ENCODE measurements at places on chromosomes 7 and 10.

DNA sequence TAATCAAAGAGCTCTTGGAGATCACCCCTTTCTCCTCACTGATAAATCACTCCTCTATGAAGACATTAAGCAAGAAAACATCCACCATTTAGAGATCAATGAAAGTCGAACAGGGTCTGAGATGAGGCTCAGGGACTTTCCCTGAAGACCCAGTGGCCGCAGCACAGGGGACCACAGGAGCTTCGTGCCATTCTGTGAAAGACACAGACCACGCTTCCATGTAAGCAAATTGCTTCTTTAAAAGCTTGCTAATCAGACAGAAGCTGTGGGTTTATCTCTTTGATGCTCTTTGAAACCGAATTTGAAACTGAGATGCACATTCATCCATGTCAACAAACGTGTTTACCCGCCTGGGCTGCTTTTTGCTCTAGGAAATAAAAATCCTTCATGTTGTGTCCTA, 231.9 kb upstream of the PPP2R2D start:
- no peak for DNase-seq

GRCh38 chr10:78450239-78450638, 416.6 kb downstream of the RPS24 start:
- no peak for DNase-seq

- DNase-seq, result no peak
Measured at GRCh38 chr7:41219276-41219675, 483.6 kb downstream of the INHBA start.

- DNase-seq, result no peak
Measured at GRCh38 chr7:55555160-55555559, 17.1 kb downstream of the VOPP1 start.

DNA sequence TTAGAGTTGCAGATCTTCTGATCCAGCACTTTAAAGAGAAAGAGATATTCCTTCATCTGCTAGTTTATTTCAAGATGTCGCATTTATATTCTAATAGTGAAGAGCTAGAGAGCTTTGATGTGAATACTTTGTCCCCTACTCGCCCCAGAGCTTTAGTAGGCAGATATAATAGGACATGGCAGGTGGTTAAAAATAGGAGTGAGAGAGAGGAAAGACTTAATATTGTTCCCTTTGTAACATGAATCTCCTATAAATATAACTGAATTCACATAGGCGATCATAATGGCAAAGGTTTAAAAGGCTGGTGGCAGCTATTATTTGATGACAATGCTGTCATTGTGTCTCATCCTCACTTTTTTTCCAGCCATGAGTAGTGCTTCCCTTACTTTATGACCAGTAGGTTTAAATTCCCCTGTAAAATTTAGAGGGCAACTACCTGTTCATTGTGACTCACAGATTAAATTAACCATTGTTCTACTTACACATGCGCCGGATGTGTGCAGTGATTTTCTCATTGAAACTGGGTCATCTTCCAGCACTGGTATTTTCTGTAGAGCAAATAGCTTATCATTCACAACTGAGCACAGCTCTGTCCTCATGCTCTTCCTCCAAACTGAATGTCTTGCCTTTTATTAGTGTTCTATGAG, 906.7 kb upstream of the CELF2 start:
- no peak for DNase-seq

DNA sequence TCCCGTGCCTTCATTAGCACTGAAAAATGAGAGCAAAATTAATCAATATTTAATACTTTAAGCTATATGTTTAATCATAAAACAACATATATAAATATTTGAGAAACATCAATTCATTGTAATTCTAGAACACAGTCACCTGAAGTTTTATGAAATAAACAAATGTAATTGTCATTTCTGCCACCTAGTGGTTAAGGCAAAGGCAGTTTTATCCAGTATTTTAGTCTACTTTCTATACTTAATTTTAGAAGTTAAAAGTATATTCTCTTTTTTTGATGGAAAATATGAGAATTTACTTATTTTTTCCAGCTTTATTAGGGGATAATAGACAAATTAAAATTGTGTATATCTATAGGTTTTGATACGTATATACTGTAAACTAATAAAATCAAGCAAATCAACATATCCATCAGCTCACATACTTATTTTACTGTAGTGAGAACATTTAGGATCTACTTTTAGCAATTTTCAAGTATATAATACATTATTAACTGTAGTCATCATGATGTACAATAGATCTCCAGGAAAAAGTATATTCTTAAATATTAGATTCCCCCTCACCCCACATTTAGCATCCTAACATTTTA, 16.9 kb downstream of the PCGF6 start:
- DNase-seq, result no peak

GRCh38 chr10:103666087-103666761, 172.7 kb downstream of the NEURL1 start:
- DNase-seq, result no peak

DNA sequence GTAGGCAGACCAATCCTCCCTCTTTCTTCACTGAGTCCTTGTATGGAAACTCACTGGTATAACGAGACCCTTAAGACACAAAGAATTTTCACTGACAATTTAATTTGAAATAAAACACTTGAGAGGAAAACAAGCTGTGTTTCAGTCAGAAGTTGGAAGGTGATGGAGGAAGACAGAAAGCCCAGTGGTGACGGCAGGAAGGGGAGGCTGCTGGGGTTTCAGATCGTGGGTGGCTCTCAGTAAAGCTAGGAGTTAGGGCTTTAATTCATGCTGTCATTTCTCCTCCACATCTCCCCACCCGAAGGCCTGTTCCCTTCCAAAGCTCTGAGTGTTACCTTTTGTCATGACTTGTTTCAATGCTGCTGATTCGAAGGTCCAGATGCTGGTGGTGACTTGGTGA, 605.2 kb upstream of the DPP6 start:
- no peak for DNase-seq

DNA sequence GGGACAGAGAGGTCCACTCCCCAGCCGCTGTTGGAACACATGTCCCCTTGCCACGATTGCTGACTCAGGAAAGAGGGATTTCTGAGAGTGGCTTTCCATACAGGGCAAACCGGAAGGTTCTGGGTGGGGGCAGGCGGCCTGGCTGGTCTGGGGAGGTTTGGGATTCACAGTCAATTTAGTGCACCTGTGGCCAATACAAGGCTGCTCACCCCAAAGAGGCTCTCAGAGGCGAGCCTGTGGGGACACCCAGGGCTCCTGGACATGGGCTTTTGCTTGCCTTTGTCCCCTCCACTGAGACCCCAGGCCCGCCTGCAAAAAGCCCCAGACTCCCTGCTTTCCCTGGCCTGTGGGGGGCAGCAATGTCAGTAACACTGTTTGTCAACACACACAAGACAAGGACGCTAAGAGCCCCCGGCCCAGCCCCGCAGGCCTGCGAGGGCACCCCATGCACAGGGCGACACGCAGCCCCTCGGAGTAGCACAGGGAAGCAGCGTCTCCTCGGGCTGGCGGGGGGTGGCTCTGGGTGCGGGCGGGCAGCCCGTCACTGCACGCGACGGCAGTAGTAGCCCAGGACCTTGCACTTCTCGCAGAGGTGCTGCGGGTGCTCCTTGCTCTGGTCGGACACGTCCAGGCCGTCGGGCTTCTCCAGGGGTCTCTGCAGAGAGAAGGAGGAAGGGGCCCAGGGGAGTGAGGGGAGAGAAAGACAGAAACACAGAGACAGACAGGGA, 38.7 kb downstream of the PPIF start:
- DNase-seq, result no peak

DNA sequence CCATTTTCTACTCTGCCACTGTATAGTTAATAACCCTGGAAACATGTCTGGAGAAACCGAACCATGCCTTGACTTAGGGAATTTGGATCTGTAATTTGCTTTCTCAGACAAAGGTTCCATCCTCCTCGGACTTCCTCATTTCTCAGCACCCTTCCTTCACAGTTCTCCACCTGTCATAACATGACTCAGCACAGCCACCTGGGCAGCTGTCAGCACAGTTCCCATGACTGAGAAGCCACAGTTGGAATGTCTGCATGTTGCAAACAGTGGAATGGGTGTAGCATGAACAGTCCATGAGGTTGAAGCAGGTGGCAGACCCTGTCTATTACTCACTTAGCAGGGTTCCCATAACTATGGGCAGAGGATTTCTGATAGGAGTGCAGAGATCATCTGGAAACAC, 634 bp upstream of the OR9A4 start:
- no peak for DNase-seq

DNA sequence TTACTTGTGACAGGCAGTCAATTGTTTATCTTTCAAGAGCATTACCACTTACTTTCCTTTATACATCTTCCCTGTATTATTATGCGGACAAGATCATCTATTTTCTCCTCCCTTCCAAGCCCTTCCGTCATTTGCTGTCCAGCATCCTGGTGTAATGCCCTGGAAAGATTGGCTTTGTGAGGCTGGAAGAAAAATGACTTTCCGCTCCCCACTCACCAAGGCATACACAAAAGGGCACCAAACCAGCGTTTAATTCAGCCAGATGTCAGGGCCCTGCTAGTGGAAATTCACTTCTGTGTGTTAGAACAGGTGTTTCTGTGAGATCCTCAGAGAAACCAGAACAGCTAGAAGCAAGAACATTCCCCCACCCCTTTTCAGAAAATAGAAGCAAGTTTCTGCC, 128.1 kb upstream of the NANOS1 start:
- no peak for DNase-seq

DNA sequence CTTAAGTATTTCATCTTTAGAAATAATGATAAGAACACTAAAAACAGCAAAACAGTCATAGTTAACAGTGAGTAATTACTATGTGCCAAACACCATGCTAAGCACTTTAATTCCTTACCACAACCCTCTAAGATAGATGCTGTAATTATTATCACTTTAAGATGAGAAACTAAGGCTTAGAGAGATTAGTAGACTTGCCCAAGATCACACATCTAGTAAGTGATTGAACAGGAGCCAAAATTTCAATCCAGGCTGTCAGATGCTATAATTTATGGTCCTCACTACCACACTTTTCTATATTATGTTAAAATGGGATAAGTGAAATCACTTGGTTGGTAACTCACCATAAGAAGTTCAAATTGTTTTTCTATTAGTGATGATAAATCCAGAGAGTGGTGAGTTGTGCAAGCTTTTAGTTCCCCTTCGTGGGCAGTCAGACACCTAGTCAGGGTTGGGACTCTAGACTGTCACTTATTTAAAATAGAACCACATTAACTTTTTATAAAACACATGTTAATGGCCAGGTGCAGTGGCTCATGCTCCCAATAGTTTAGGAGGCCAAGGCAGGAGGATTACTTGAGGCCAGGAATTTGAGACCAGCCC, 85.9 kb upstream of the GATA3 start:
- no peak for DNase-seq

- no peak for DNase-seq
Measured at GRCh38 chr10:19713800-19714525, 102.3 kb upstream of the PLXDC2 start.

- DNase-seq, result no peak
Measured at GRCh38 chr10:69172241-69172982, 7.6 kb upstream of the SUPV3L1 start.

- DNase-seq, result no peak
Measured at GRCh38 chr7:23016345-23017253, 2.7 kb upstream of the HYCC1 start.

- no peak for DNase-seq
Measured at GRCh38 chr7:155168597-155169480, 98.7 kb downstream of the HTR5A start.

- no peak for DNase-seq
Measured at GRCh38 chr7:101166648-101166908, 1.2 kb upstream of the VGF start.

DNA sequence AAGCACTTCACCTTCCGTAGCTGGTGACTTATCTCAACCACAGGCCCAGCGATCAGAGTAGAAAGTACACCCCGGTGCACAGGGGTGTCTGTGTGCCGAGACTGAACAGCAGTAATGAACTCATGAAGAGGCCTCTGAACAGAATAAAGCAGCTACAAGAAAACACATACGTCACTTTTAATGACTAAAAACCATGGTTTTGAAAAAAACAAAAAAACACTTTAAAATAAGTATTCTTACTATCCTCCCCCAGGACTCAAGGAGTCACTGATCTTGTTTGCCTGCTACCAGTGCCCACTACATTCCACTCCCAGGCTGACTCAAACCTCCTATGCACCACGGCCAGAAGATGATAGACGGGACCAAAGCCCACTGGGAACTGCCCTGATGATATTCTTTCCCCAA, 53.8 kb downstream of the NCAPG2 start:
- no peak for DNase-seq

GRCh38 chr10:74745449-74745848, 81.0 kb upstream of the KAT6B start:
- no peak for DNase-seq

All from stimulated activated CD4-positive, alpha-beta T cell treated with anti-CD3 and anti-CD28 coated beads, Interleukin-4, amount 100 ng/mL, for 4 hours (primary cell).